Fibroblast of lung (primary cell): ENCODE measurements at places on chromosomes 5 and 9. TPM values are rescaled to one million over a fixed set of nuclear protein-coding genes. Genes with fewer than 3 reads are reported as not detected.

The CFAP77 gene
- polyA plus RNA-seq = not detected in 2 replicates

DNA sequence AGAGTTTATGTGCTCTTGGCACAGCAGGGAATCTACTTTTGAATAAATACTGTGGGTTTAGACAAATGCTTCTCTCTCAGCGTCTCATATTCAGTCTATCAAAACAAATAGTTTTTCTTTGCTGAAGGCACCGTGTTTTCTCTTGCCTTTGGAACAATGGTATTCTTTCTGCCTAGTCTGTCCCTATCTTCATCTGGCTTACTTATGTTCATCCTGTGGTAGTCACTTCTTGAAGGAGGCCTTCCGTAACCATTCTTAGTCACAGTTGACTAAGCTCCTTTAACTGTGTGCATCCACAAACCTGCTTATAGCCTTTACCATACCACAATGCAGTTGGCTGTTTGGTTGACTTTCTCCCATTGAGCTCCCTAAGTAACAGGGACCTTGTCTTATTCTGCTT is 45.9 kb downstream of the LARP1 start:
- no peak for DNase-seq

- no peak for DNase-seq
These were observed 152.9 kb downstream of the FRMD3 start for GRCh38 chr9:83385317-83385716.

GRCh38 chr9:31996331-31996730 is 388.1 kb upstream of the ACO1 start:
- DNase-seq = no peak

DNA sequence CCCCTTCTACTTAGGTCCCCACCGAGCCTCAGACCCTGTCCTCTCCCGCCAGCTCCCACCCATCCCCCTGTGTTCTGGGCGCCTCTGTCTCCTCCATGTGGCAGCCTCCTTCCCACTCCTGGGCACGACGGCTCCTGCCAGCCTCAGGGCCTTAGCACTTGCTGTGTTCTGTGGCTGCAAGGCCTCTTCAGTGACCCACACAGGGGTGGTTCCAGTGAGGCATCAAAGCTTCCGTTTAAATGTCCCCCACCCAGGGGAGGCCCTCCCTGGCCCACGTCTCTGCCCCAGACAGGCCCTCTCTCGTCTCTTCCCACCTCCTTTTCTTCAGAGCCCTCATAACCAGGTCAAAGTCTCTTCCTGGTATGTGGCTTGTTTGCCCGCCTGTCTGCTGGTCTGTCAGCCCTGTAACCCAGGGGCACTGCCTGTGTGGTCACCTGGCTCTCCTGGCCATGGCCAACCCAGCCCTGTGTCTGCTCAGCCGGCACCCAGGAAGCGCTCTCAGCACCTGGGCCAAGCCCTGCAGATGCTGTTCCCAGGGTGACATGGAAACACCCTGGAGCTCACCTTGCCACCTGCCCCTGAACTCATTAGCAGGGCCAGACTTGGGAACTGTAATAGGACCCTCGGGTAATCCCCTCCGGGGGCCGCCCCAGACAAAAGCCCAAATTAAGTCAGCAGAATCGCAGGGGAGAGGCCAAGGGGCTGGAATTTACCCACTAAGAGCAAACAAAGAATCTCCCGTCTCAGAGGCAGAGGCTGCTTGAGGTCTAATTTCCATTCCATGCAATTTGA is 33.7 kb downstream of the LHX3 start:
- DNase-seq = no peak

GRCh38 chr5:88690409-88691229 is 192.4 kb downstream of the MEF2C start:
- DNase-seq = peak; percentile 64

- DNase-seq = peak; percentile 39
These were observed 3.9 kb downstream of the MAP3K1 start for GRCh38 chr5:56819060-56819881.

DNA sequence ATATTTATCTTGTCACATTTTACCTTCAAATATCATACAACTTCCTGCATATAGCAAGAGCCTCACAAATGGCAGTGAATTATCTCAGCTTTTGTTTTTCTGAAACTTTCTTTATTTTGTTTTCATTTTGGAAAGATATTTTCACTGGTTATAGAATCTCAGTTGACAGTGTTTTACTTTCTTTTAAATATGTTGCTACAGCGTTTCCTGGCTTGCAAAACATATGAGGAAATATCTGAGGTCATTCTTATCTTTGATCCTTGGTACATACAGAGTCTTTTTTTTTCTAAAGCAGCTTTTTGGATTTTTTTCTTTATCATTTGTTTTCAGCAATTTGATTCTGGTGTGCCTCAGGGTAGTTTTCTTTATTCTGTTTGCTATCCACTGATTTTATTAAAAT is 77.6 kb upstream of the CEP78 start:
- no peak for DNase-seq

DNA sequence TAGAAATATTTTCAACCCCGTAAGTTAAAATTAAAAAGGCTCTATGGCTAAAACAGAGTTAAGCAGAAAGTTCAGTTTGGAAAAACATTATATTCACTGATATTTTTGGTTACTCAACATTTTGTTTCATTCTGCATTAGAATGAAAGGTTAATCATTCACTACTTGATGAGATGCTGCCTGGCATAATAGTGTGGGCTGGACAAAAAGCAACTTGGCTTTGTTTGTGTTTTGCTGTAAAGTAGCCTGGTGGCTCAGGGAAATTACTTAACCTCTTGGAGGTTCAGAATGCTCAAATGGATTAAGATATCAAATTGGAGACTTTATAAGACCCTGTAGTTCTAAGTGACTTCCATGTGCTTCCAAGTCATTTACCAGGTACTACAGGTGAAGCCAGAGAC is 367.4 kb upstream of the TRPC7 start:
- no peak for DNase-seq

DNA sequence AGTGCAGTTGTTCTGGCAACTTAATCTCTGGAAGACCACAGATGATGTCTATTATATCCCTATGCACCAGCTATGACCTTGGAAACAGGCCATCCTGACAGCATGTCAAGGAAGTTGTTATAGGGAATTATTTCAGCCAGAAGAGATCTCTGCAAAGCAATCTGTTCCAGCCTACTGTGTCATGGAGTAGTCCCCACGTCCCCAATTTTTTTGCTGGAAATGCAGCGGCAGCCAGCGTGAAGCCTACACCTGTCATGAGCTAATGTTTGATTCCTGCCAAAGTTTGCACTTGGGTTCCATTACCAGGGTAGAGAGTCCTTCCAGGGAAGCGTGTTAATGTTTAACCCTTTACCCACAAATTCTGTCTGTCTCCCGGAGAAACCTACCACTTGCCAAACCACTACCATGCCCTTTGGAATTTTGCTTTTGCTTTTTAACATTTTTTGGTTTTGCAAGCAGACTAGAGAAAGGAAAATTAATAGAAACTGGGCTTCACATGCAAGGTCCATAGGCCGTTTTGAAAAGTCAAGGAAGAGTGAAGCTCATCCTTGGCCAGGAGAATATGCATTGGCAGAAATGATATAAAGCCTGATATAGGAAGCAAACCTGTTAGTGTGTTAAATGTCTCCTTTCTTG is 174.9 kb upstream of the SPRY4 start:
- DNase-seq = no peak
